ENCODE measurements at places on chromosomes 4 and X.
A peak's percentile ranks its signal among the peaks of the same experiment; 100 is the strongest.

GRCh38 chr4:6513678-6514077, 41.3 kb upstream of the PPP2R2C start:
- DNase-seq = no peak

DNA sequence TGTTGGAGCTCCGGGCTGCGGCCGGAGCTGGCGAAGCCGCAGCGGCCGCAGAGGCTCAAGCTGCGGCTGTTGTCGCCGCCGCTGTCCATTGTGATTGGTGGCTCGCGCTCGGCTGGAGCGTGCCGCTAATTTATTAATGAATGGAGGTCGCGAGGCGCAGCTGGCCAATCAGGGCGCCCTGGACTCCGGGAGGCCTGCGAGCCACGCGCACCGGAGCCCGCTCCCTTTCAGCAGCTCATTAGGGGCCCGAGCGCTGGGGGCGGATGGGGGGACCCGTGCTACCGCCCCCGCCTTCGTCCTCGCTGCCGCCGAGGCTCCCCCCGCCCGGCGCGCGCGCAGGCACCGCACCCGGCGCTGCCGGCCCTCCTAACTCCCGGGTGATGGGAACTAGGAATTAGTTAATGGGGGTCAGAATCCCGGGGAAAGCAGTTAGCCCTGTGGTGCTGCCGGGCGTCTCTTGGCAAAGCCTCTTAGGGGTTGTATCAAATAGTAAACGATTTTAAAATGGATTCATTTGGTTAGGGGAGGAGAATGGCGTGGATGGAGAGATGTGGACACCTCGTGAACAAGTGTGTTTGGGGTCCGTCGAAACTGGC, 589 bp upstream of the NEUROG2 start:
- DNase-seq = no peak

DNA sequence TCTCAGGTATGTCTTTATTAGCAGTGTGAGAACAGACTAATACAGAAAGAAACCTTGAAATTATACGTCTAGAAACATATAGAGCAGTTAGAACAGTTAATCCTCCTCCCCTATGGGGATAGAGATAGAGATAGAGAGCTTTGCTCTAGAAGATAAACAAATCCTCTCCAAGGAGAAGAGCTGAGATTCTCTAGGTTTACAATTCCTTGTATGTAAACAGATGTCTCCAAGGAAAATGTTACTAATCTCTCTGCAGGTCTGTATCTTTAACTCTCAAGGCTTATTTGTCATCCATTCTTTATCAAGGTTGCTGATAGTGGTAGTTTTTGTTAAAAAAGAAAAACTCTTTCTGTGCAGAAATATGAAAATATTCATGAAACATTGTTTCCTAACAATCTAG, 282.1 kb upstream of the GIMD1 start:
- DNase-seq = no peak

DNA sequence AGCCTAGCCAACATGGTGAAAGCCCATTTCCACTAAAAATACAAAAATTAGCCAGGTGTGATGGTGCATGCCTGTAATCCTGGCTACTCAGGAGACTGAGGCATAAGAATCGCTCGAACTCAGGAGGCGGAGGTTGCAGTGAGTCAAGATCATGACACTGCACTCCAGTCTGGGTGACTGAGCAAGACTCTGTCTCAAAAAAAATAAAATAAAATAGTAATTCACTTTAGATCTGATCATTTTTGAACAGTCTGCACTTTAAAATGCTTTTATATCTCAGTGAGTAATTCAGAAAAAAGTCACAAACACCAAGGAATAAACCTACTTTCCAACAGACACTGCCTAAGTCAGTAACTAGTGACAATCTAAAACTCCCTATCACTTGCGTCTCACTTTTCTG, 25.6 kb upstream of the CORIN start:
- DNase-seq = no peak

GRCh38 chr4:15757054-15757453, 21.1 kb upstream of the CD38 start:
- no peak for DNase-seq

GRCh38 chr4:3098346-3098745, 23.9 kb downstream of the HTT start:
- no peak for DNase-seq

GRCh38 chrX:475926-476723, 89.4 kb upstream of the PPP2R3B start:
- DNase-seq = no peak

DNA sequence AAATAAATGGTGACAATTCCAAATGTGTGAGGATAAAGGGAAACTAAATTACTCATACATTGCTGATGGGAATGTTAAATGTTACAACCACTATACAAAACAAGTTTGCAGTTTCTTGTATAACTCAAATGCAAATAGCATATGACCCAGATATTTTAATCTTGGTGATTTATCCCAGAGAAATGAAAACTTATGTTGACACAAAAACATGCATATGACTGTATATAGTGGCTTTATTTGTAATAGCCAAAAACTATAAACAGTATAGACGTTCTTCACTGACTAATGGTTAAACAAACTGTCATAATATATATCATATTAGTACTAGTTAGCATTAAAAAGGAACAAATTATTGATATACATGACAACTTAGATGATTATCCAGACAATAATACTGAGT, 619.2 kb downstream of the PDHA2 start:
- no peak for DNase-seq

DNA sequence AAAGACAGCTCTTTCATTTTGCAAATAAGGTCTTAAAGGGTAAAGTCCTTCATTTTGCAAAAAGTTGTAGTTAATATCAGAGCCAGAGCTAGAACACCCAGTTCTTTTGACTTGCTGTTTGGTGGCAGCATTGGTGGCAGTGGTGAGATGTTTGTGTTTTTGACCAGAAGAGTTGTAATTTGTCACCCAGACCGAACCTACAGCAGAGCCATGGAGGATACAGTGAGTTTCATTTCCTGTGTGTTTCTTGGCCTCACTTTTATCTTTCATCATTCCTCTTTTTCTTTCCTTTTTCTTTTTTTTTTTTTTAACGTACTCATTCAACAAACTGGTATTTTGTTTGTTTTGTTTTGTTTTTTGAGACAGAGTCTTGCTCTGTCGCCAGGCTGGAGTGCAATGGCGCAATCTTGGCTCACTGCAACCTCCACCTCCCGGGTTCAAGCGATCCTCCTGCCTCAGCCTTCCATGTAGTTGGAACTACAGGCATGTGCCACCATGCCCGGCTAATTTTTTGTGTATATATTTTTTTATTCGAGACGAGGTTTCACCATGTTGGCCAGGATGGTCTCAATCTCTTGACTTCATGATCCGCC, 116.4 kb downstream of the AFF1 start:
- no peak for DNase-seq

- DNase-seq = no peak
These were observed 38.8 kb downstream of the CLCN3 start for GRCh38 chr4:169658975-169659715.

- DNase-seq = no peak
These were observed 2.9 kb downstream of the GYG2 start for GRCh38 chrX:2831471-2832228.

DNA sequence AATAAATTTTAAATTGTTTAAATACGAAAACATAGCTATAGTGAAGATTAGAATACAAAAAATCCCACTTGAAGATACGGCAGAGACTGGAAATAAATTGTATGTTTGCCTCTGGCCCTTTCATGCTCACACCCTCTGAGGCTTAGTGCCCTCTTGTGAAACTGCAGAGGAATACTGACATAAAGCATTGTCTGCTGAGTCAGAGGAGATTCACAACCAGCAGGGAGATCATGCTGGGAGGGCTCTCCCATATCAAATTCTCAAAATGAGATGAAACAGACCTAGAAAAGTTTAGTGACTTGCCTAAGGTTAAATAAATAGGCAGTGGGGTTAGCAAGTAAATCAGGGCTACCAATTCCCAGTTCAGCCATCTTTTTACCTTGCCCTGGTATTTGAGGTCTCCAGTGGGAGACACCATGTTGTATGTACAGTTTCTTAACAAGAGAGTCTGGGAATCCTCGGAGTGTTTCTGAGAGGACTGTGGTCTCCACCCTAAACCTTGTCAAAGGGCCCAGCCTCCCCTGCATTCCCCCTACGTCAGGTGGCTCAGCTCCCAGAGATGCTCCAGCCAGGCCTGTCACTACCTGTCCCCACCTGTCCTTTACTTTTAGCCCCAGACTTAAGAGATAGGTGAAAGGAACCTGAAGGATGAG, 581.4 kb upstream of the DIPK2B start:
- DNase-seq = peak; percentile 40

DNA sequence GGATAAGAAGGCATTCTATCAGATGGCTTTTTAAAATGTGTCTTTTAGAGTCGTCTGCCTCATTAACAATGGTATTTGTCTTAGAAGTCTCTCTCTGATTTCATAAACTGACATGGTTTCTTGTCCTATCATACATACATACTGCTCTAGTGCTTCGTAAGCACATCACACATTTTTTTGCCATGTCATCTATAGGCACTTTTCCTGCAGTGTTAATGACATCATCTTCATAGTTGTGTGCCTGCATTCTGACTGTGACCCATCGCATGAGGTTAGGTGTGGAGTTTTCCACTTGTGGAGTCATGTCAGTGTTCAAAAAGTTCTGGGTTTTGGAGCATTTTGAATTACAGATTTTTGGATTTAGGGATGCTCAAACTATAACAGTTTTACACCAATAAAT, 361.6 kb upstream of the SPOCK3 start:
- no peak for DNase-seq

- no peak for DNase-seq
These were observed 39.3 kb downstream of the NUDT6 start for GRCh38 chr4:122882857-122883735.

DNA sequence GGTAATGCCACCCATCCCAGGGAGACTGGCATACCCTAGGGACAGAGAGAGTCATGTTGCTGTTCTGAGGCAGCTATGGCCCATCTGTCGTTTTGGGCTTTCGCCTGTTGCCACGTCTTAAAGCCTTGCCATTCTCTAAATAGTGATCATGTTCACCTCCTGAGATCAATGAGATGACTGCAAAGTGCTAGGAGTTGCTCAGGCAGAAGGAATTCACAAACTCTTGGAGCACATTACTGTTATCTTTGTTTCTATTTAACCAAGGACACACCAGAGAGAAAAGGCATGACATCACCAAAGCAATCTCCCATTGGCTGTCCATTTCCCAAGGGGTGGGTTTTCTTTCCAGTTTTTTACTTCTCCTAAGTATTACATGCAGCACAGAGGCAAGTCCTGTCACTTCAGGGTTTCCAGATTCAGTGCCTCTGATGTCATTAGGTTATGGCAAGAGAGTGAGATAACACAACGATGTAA, 37.1 kb upstream of the SETD7 start:
- no peak for DNase-seq

DNA sequence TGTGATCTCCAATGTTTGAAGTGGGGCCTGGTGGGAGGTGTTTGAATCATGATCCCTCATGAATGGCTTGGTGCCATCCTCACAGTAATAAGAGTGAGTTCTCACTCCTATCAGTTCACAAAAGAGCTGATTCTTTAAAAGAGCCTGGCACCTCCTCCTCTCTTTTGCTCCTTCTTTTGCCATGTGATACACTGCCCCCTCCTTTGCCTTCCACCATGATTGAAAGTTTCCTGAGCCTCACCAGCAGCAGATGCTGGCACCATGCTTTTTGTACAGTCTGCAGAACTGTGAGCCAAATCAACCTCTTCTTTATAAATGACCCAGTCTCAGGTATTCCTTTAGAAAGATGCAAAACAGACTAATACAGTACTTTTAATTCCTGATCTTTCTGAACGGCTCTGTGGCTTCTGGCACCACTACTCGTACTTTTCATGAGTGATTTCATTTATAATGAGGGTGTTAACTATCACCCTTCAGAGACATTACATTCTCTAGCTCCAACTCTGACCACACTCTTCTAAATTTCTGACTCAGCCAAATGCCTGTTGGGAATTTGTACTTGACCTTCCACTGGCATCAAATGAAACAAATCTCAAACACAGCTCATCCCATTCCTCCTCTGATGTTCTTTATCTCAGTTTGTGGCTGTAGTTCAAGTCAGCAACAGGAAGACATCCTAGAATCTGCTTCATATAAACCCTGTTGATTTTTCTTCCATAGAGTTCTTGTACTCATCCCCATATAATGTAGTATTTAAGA, 4.2 kb downstream of the UFSP2 start:
- no peak for DNase-seq

- no peak for DNase-seq
These were observed 33.7 kb downstream of the RBM47 start for GRCh38 chr4:40595981-40596380.

DNA sequence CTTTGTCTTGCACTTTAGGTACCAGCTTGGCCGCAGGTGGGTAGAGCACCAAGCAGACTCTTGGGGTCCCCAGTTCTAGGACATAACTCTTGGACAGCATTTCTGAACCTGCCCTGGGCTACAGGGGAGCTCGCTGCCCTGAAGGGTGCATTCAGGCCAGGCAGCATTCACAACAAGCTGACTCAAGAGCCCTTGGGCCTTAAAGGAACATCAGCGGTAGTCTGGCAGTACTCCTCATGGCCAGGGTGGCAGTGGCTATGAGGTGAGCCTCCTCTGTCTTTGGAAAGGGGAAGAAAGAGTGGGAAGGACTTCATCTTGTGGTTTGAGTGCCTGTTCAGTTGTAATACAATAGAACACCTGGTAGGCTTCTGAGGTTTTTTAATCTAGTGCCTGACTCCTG, 24.8 kb upstream of the SMARCA5 start:
- DNase-seq = no peak

GRCh38 chrX:39204945-39205344, 403.7 kb downstream of the MID1IP1 start:
- no peak for DNase-seq

GRCh38 chr4:186807808-186808629, 84.4 kb upstream of the FAT1 start:
- DNase-seq = no peak

DNA sequence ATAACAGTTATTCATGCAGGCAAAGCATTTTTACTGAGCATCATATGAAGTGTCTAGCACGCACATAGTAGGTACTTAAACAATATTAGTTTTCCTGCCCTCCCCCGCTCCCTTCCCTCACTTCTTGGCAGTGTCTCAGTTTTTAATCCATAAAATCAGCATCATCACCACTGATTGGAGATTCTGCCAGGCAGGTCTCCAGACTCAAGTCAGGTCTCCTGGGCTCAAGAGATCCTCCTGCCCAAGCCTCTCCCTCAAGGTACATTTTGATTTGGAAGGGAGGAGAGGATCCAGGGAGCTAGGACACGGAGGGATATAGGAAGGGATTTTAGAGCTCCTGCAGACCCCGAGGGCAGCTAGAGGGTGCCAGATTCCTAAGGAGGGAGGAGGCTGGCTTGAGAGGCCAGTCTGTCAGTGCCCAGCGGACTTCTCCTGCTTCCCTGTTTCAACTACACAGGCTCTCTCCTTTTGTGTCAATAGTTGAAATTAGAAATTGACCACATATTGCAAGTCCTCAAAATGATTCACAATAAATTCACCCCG, 4.4 kb upstream of the FAT1 start:
- no peak for DNase-seq

GRCh38 chr4:163693776-163694175, 199.3 kb downstream of the TMA16 start:
- no peak for DNase-seq

Data from amniotic stem cell (primary cell).